ENCODE measurements at places on chromosomes 12 and 14. TPM values are rescaled to one million over a fixed set of nuclear protein-coding genes. Genes with fewer than 3 reads are reported as not detected.

The CLEC4E gene
- polyA plus RNA-seq, result 1.7 TPM

The SYNE3 gene
- polyA plus RNA-seq, result 1.5 TPM

The PLEKHD1 gene
- polyA plus RNA-seq, result 0.15 TPM

GRCh38 chr14:101878822-101879528, 85.4 kb upstream of the DYNC1H1 start:
- DNase-seq, result no peak

DNA sequence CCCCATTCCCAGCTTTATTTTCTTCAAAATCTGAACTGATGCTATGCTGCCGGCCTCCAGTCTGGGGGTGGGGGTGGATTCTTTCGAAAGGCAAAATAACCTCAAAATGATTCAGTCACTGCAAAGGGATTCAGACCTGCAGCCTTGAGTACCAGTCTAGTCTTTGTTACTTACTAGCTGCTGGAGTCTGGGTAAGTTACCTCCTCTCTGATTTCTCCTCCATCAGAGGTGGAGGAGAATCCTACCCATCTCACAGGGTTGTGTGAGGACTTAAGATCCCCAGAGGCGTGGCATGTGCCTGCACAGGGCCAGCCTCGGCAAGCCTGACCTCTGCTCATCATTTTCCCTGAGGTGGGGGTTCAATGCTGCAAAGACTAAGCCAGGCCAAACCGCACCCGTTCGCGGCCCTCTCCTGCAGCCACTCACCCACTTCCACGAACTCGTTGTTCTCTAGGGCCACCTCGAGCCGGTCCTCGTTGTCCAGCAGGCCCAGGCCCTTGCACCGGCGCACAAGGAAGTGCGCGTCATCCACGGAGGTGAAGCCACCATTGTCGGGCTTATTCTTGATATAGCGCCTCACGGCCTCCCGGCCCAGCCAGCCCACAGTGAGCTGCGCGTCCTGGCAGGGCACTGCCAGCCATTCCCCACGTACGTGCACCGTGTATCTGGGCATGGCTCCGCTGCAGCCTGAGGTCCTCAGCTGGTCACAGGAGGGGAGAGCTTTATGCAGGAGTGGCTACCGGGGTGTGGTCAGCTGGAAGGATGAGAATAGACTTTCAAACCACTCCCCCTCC, 709 bp downstream of the HAL start:
- DNase-seq, result no peak

DNA sequence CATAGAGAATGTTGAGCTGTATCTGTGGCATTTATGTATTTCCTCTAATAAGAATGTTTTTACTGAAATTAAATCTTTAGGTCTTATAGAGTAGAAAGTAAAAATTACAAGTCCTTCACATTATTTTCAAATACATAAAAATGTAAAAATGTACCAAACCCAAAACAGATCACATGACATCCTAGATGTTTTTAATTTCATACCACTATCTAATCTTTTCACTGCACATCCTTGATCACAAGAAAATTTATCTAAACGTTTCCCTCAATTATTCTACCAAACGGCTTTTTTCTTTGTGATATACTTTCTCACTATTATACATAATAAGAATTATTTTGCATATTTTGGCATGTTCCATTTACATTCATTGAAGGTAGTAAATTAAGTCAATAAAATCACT, 18.3 kb downstream of the SGPP1 start:
- no peak for DNase-seq

DNA sequence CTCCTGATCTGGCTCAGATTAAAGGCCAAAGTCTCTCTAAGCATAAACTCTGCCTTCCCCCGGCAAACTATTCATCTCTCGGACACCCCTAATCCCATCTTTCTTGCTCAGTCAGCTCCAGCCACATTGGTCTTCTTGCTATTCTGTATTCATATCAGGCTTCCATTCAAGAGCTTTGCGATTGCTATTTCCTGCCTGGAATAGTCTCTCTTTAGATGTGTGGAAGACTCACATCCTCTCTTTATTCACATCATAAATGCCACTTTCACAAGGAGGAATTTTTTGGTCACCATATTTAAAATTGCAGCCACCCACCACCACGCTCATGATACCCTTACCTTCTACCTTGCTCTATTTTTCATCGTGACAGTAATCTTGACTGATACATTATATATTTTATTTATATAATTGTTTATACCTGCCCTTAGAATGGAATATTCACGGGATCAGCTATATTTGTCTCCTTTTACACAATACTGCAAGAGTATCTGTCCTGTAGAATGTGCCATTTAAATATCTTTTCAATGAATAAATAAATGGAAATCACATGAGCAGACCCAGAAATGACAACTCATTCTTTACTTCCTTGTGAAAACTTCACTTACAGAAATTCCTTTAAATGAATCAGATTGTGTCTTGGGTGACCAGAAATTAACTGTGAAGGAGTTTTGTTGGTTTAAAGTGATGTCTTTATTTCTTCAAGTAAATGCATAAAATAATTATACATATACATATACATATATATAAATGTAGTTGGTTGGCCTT, 780.6 kb upstream of the FLRT2 start:
- no peak for DNase-seq

DNA sequence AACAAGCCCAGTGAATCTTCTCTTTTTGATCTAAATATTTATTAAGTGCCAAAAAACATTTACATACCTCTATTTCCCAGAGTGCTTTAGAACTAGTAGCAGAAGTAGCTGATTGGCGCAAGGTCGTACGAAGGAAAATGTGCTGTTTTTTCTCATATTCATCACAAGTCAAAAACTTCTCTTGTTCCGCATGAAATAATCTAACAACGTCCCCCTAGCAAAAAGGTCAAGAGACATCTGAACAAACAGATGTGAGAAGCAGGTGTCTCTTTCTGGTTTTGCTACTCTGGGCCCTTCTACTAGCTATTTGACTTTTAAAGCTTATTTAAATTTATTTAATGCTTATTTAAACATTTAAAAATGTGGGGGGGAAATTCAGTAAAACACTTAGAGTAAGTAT, 117.8 kb downstream of the ITPR2 start:
- DNase-seq, result no peak

GRCh38 chr12:64480148-64480547, 28.2 kb downstream of the TBK1 start:
- no peak for DNase-seq

Measured in heart right ventricle (tissue), 16 donors.